OCI-LY7 (cell line): ENCODE measurements at places on chromosomes 5 and 9. TPM values are rescaled to one million over a fixed set of nuclear protein-coding genes. Genes with fewer than 3 reads are reported as not detected.

GRCh38 chr9:110129425-110129824 lies 78.5 kb downstream of the C9orf152 start:
- DNase-seq = no peak

GRCh38 chr5:154647114-154647760 lies 107.9 kb upstream of the LARP1 start:
- DNase-seq = no peak

DNA sequence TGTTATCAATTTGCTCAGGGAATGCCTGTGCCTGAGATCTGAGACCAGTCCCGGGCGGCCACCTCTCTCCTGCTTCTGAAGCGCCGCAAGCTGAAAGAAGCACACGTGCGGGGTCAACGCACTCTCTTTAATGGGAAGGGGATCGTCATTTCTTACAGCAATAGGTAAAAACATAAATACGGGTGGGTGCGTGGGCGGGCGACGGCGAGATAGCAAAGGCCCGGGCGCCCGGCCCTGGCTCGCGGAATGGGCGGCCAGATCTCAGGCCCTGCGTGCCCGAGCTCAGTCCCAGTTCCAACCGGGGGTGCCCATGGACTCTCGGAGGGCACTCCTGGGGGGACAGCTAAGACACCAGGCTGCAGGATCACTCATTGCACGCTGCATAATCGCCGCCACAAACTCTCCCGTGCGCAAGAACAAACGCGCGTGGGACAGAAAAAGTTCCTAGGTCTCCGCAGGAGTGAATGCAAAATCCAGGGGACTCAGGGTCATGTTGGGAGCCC lies 3.0 kb downstream of the NKX2-5 start:
- DNase-seq = no peak

- no peak for DNase-seq
Observed at GRCh38 chr9:118569148-118569547, 800.1 kb downstream of the BRINP1 start.

The PCDHB13 gene
- total RNA-seq = not detected in 2 replicates

GRCh38 chr5:110177729-110178128 lies 488.0 kb downstream of the MAN2A1 start:
- DNase-seq = no peak

DNA sequence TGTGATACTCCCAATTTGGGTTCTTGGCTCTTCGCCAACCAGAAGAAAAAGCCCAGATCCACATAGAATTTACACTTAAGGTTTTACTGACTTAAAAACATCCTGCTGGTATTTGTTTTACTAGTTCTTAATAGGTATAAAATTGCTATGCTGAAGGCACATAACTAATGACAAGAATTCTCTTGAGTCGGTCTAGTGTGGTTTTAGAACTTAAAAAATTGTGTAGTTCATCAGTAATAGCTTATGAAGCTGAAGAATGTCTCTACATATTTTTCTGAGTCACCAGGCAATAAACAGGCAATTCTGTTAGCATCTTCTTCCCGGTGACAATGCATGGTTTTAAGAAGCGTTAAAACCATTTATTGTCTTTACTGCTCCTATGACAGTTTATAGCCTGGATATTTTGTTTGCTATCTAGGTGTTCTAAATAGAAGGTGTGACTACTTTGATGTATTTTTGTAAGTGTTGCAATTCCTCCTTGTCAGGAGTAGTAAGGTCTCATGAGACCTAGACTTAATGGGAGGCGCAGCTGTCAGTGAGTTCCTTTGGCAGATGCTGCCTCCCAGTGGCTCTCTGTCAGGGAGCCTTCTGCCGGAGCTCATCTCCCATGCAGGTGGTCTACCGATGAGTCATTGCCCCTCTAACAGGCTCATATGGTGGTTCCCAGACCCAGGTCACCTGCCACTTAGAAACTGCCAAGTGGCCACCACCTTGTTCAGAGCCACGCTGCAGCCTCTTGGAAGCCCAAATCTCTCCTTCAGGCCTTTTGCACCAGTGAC lies 173.8 kb downstream of the MAST4 start:
- DNase-seq = peak; percentile 36

GRCh38 chr5:178895615-178896571 lies at the start of gene ZFP2:
TSS of gene ZFP2 (plus strand) at chr5:178895913. CDS start at chr5:178931314, 35,401 bp downstream.
- peak; percentile 33 for DNase-seq

DNA sequence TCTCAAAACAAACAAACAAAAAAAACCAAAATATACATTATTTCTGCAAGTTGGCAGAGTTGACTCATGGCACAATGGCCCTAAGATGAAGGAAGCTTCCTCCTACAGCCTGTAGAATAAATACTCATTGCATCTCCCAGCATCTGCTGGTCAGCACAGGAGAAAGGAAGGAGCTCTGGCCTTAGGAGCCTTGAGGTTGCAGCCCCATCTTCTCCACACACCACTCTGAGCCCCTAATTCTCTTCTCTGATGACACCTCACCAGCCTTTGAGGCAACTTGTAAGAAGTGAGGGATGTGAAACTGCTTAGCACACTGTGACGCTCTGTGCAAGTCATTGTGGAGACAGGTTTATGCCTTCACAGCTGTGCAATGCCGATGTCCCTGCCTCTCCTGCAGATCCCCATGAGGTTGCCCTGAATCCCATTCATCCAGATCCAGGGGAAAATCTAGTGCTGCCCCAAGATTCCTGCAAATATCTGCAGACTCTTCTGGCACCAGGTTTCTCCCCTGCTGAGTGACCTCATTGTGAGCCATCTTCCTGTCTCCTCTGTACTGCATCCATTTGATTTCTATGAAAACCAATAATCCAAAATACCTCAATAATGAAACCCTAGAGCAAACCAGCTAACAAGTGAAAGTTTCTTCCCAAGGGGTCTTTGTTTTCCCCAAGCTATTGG lies 65.3 kb upstream of the TGFBR1 start:
- peak; percentile 19 for DNase-seq

- no peak for DNase-seq
Observed at GRCh38 chr5:114977979-114978573, 191.6 kb downstream of the TRIM36 start.

DNA sequence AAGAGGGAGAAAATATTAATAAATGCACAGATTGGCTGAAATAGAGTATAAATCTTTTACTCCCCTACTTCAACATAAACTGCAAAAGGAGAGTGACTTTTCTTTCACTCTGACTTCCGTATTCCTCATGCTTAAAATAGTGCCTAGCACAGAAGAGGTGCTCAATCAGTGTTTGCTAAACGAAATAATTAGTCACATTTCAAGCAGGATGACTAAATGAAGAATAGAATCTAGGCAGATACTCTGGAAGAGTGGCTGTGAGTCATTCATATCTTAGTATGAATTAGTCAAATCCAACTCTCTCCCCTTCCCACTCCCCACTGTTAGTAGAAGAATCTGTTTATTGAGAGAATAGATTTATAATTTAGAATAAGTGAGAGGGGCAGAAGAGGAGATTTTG lies 4.8 kb downstream of the CD274 start:
- no peak for DNase-seq
